ENCODE measurements at places on chromosomes 3 and 15.

DNA sequence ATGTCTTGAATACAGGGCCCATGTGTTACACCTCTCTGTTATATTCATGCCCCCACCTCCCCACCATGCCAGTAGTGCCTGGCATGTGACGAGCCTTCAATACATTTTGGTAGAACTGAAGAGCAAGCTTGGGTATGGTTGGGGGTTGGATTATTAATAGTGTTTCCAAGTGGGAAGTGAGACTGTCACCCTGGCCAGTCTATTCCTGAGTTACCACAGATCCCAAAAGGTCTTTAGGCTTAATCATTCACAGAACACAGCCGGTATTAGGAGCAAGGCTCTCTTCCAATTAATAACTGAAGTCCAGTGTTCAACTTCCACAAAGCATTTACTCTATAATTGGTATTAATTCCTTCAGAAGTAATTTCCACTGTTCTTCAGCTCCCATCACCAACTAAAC, 231.9 kb upstream of the LRTM1 start:
- DNase-seq, result no peak

- no peak for DNase-seq
Measured at GRCh38 chr15:25742041-25742730, 120.9 kb downstream of the ATP10A start.

DNA sequence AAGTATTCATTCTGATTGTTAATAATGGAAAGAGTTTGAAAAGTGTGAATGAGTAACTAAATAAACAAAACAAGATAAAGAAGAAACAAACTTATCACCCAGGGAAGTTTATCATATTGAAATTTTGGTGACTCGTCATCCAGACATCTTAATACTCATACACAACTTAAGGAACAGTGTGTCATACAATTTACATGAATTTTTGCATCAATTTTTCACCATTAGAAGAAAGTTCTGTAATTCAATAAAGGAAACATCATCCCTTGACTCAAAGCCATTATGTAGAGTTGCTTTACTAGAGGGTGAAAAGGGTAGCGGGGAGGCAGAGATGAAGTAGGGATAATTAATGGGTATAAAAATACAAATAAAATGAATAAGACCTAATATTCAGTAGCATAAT, 536.2 kb downstream of the GRM7 start:
- DNase-seq, result no peak

- no peak for DNase-seq
Measured at GRCh38 chr3:100400419-100400779, 490 bp downstream of the TOMM70 start.

- no peak for DNase-seq
Measured at GRCh38 chr3:49711489-49711888, 8.0 kb downstream of the AMIGO3 start.

GRCh38 chr3:151268267-151269235, 9.8 kb downstream of the P2RY14 start:
- DNase-seq, result no peak

GRCh38 chr15:58065445-58066041, at the start of gene ALDH1A2:
Gene ALDH1A2, minus strand, starts transcription at chr15:58065711. Its CDS starts 61 bp downstream, at chr15:58065650.
- DNase-seq, result no peak

All from NCI-H1417 treated with DMSO at 0.1 percent for 48 hours (cell line).